ENCODE measurements at places on chromosomes 6 and 20. TPM values are rescaled to one million over a fixed set of nuclear protein-coding genes. Genes with fewer than 3 reads are reported as not detected.
A peak's percentile ranks its signal among the peaks of the same experiment; 100 is the strongest.

DNA sequence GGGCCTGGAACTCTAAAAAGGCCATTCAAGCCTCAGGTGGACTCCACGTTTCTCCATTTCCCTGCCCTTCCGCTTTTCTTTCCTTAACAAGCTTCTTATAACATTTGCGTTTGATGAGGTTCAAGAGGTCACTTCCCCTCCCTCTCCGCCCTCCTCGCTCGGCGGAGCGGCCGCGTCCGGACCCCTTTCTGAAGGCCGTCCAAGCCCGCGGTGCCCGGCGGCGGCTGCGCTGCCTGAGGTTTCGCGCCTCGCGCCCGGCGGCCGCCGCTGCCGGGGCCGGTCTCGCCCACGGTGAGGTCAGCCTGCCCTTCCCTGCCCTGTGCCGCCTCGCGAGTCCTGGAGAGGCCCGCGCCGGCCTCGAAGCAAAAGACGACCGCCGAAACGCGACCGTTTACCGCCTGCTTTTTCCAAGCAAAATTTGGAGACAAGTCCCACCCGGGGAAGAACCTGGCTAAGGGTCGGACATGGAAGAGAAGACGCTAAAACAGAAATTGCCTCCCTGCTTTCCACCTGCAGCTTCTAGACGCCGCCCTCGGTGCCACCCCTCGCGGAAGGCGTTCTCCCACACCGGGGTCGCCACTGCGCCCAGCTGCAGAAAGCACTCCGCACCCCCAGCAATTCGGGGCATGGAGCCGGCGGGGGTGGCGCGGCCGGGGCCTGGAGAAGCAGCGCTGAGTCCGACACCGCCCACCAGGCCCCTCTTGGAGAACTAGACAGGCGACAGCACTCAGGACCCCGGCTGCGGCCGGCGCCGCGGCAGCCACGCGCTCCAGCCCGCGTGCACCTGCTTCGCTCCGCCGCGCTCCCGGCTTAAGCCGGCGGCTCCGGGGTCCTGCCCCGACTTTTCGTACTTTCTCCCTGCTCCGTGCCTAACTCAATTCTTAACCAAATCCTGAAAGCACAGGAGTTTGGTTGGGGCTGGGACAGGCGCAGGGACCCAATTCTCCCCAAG, 11.0 kb upstream of the FOXF2 start:
- DNase-seq = no peak

- no peak for DNase-seq
Observed at GRCh38 chr6:138497286-138497685, 2.0 kb downstream of the NHSL1 start.

GRCh38 chr6:151807513-151808370, at the start of gene ESR1:
TSS of gene ESR1 (plus strand) at chr6:151807682. CDS start at chr6:151807913, 231 bp downstream.
- no peak for DNase-seq

DNA sequence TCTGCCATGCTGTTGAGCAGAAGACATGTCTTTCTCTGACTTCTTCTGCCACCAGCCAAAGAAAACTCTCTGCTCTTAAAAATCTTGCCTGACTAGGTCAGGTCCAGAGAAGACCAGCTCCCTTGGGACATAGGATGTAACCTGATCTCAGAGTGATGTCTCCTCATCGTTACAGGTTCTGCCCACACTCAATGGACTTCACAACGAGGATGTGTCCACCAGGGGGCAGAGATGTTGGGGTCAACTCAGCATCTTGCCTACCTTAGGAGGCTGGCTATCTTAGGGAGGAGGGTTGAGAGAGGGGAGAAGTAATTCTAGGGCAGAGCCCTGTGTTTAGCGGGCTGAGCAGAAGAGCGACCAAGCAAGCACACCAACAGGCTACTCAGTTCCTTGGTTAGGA, 207.6 kb upstream of the CDH4 start:
- no peak for DNase-seq

DNA sequence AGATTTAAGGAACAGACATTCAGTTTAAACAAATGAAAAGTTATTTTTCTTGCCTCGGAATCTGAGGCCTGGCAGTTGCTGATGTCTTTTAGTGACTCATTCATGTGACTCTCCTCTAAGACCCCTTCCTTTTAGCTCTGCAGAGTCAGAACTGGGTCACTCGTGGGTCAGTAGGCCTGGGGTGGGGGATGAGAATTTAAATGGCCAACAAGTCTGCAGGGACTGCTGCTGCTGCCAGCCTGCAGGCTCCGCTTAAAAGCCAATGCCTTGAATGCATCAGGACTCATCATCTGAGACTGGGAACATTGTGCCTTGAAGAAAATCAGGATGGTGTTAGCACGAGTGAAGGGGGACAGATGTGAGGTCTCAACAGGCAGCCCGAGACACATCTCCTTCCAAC, 404.3 kb downstream of the CDH26 start:
- no peak for DNase-seq

DNA sequence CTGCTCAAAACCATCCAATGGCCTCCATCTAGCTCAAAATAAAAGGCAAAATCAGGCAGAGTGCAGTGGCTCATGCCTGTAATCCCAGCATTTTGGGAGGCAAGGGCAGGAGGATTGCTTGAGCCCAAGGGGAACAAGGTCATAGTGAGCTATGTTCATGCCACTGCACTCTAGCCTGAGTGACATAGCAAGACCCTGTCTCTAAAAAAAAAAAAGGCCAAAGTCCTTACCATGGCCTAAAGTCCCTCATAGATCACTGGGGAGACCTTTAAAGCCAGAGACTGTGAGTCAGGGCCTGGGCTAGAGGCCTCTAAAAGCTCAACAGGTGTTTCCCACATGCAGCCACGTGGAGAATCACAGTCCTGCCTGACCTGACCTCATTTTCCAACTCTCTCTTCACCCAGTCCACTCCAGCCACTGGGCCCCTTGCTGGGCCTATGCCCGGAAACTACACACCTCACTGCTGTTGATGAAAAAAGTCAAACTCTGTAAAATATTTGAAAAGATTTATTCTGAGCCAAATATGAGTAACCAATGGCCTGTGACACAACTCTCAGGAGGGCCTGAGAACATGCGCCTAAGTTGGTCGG, 28.2 kb upstream of the TAB2 start:
- DNase-seq = no peak

DNA sequence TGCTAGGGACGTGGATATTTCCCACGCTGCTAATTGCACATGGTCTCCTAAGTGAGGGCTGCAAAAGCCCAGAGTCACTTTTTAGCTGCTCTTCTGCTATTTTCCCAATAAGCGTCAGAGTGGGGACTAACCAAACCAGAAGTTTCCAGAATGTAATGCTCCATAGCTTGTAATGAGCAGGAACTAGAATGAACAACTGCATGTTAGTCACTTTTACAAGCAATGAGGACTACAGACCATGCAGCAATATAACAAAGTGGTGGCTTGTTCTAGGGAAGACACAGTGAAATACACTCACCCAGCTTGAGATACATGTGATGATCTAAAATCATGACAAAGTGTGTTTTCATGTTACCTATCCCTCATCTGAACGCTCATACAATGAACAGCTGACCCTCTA, 314.1 kb upstream of the SGK1 start:
- DNase-seq = no peak

DNA sequence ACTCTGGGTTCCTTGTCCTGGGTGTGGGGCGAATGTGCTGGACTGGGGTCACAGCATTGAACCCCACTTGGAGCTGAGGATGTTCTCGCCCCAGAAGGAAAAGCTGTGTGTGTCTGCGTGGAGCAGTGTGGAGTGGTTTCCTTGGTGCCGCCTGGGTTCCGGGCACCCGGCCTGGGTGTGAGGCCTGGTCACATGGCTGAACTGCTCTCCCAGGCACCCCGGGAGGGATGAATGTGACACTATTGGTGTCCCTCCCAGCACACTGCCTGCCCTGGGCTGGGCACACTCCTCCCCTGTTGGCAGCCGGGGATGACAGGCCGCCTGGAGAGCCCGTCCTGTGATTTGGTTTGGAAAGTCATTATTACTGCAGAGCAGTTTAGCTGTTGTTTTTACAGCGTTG, 12.3 kb downstream of the MYT1 start:
- no peak for DNase-seq

DNA sequence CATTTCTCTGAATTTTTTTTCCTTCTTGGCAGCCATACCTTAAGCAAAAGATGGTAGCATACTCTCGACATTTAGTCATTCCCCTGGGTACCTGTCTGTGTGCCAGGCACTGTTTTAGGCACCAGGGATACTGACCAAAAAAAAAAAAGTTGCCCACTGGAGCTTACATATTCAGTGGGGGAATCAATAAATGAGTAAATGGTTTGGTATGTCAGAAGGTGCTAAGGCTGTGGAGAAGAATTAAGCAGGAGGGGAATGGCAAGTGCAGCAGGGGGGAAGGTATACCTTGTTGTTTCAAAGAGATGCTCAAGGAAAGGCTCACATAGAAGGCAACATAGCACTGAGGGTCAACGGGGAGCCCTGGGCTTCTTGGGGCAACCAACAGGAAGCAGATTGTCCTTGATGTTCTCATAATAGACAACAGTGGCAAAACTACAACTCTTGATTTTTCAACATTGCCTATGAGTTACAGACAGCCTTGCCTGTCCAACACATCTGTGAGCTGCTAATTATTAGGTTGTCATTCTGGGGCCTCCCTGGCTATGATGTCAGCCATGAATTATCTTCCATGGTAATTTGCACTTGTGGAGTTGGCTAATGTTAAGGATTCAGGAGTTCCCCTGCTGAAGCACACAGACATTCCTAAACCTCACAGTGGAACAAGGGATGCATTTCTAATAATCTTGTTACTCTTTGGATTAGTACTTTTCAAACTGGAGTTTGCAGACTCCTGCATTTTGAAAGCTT, 19.6 kb downstream of the NT5E start:
- DNase-seq = no peak

- no peak for DNase-seq
Observed at GRCh38 chr6:3294396-3294795, 35.6 kb downstream of the PSMG4 start.

DNA sequence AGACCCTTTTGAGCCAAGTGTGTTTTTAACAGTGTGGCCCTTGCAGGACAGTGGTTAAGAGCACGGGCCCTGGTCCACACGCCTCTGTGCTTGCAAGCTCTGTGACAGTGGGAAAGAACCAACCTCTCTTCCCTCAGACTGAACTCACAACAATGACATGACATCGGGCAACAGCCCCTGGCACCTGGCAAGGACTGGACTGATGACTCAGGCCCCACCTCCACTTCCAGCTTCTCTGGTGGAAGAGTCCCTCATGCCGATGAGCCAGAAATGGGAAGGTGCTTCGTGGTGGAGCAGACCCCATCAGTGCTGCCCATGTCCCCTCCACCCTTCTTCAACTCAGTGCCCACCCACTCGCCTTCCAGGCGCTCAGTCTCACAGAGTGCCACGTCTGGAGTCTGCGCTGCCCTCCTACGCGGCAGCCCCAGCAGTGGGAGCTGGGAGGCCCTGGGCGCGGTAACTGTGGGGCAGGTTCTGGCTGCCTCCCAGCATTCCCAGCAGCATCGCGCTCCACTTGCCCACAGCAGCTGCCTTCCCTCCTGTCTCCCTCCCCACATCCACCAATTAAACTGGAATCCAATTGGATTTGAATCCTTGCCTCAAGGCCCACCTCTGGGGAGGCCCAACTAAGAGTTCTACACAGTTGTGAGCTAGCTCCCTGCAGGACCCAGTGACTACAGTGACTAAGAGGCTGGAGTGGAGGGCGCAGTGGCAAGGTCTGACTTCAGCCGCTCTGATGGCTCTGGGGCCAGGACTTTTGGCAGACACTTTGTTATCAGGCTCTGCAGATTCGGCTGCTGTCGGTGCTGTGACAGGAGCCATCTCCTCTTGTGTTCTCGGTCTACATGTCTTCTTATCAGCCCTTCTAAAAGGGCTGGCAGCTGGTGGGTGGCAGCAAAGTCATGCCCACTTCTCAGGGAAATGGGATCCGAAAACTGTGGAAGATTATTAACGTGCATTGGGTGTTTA, 156.8 kb upstream of the MLN start:
- DNase-seq = no peak

DNA sequence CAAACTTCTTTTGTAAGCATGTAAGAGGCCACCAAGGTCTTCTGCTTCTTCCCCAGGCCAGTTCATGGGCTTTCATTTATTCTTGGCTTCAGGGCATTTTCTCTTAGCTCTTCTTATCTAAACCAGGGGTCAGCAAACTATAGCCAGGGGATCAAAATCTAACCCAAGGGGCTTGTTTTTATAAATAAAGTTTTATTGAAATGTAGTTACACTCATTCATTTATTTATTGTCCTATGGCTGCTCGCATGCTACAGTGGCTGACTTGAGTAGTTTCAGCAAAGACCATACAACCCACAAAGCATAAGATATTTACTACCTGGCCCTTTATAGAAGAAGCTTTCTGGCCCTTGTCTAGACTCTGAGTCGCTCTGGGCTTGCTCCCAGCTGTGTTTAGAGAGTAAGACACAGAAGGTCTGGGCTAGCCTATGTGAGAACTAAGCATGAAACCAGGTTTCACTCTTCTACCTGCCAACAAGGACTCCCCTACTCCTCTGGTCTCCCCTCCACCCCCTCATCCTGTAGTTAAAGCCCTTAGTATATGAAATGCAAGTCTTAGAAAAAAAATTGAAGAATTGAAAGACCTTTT, 43.2 kb downstream of the KHDC1L start:
- DNase-seq = no peak

DNA sequence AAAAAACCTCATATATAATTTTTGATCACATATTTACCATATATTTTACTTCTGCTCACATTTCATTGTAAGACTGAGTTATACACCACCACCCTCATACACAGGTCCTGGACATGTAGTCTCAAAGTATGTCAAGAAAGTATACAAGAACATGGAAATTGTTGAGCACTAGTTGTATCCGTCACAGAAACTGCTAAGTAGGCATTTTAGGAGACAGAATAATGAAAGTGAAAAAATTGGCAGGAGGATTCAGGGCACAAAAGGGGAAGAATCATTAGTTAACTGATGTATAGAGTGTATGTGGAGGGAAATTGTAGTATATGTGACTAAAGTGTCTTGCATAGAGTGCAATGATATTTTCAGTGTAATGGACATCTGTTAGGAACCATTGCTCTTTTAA, 458.8 kb downstream of the TFAP2B start:
- no peak for DNase-seq

DNA sequence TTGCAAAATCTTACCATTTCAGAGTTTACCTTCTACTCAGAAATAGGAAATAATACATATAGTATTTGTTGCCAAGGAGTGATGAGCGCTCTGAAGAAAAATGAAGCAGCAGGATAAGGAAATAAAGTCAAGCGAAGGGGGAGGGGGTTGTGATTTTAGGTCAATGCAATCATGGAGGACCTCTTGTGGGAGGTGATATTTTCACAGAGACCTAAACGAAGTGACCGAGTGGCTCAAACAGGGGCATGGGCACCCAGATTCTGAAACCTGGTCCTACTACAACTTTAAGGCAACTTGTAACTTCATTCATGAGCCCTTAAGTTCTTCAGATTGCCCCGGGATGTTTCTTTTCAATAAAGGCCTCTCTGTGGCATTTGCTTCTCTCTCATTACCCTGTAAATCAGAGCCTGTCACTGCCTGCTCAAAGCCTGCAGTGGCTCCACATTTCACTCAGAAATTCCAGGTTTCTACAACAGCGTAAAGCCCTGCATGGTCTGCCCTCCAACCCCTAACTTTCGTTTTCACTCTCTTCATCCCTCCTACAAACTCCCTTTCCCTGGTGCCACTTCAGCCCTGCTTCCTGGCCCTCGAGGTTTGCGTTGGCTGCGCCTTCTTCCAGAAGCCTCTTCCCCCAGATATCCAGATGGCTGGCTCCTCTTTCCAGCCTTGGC, 162.7 kb downstream of the TBC1D7 start:
- DNase-seq = no peak

- DNase-seq = no peak
Observed at GRCh38 chr6:85679445-85680123, 36.9 kb upstream of the SYNCRIP start.

GRCh38 chr6:125957845-125958244, 1.3 kb downstream of the HINT3 start:
- DNase-seq = peak; percentile 50

The LBP gene
- 0.06 TPM for total RNA-seq

The PROKR2 gene
- total RNA-seq = not detected

The GSTA1 gene
- not detected for total RNA-seq

The VNN1 gene
- not detected for total RNA-seq

The HLA-DRB5 gene
- not detected for total RNA-seq

The GSTA2 gene
- total RNA-seq = 0.37 TPM
